ENCODE measurements at places on chromosomes 13 and 19. TPM values are rescaled to one million over a fixed set of nuclear protein-coding genes. Genes with fewer than 3 reads are reported as not detected.
A peak's percentile ranks its signal among the peaks of the same experiment; 100 is the strongest.

DKKL1 gene
- not detected for total RNA-seq

GRCh38 chr19:50155520-50156109 lies 7.5 kb downstream of the IZUMO2 start:
- no peaks in the 10 kb centered on the region for H3K36me3 ChIP-seq
- H3K4me3 ChIP-seq, result no peak overlapping the region
- H3K27me3 ChIP-seq, result no peaks in the 10 kb centered on the region

DNA sequence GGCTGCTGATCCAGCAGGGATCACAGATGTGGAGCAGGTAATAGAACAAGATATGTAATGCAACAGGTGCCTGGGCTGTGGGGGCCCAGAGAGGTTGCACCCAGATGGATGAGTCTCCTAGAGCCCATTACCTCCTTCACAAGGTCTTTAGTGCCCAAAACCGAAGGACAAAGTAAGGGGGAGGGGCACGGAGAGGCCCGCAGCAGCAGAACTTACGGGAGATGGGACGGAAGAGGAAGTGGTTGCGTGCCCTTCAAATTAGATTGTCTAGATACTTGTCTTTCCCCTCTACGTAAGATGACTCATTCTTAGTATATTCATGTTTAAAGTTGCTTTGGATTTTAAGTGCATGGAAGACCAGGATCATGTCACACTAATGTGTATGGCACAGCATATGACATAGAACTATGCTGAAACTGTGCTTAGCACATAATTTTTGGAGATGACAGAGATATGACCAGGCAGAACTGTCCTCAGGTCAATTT lies 5.7 kb upstream of the MRPS31 start:
- peaks cover 21% of the 10 kb centered on the region for H3K4me1 ChIP-seq
- H3K27me3 ChIP-seq, result no peaks in the 10 kb centered on the region
- no peaks in the 10 kb centered on the region for H3K36me3 ChIP-seq
- no peak overlapping the region for H3K4me3 ChIP-seq
- peak overlapping the region; percentile 73 for H3K27ac ChIP-seq
- peak; percentile 33 for DNase-seq

- H3K4me3 ChIP-seq, result peak overlapping the region; percentile 63
- H3K36me3 ChIP-seq, result no peaks in the 10 kb centered on the region
- no peak for DNase-seq
- H3K4me1 ChIP-seq, result peaks cover 16% of the 10 kb centered on the region
Observed at GRCh38 chr19:35902870-35903475, 644 bp downstream of the HCST start.

- no peak overlapping the region for H3K4me3 ChIP-seq
- H3K27ac ChIP-seq, result no peak overlapping the region
- no peaks in the 10 kb centered on the region for H3K4me1 ChIP-seq
- DNase-seq, result no peak
- peaks cover under 1% of the 10 kb centered on the region for H3K27me3 ChIP-seq
Observed at GRCh38 chr19:49890349-49891311, 6.1 kb downstream of the IL4I1 start.

DNA sequence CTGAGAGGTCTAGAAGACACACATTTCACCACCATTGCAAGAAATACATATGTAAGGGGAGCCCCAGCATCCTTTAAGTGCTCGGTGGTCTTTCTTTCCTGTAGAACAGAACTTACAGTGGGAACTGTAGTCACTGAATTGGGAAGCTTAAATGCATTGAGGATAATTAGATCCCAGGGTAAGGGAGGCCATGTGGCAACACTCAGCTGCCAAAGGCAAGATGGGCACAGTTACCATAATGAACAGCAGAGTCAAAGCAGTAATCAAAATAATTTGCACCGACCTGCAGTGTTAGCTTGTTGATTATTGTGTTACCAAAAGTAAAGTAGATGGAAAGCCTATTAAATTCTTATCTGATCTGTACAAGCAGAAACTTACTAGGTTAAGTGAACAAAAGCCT lies 291.2 kb upstream of the PCDH20 start:
- no peaks in the 10 kb centered on the region for H3K4me1 ChIP-seq
- H3K27ac ChIP-seq, result no peak overlapping the region
- H3K4me3 ChIP-seq, result no peak overlapping the region

- H3K27me3 ChIP-seq, result no peaks in the 10 kb centered on the region
- peaks cover 45% of the 10 kb centered on the region for H3K36me3 ChIP-seq
- no peaks in the 10 kb centered on the region for H3K4me1 ChIP-seq
- no peak overlapping the region for H3K4me3 ChIP-seq
Observed at GRCh38 chr19:1133471-1133929, 29.7 kb downstream of the GPX4 start.

Data from MCF 10A (cell line).